ENCODE measurements at places on chromosomes 3 and 15. TPM values are rescaled to one million over a fixed set of nuclear protein-coding genes. Genes with fewer than 3 reads are reported as not detected.
A peak's percentile ranks its signal among the peaks of the same experiment; 100 is the strongest.

SLC9A9 gene
- total RNA-seq, result 0.05 TPM

LYZL4 gene
- total RNA-seq, result not detected

HES1 gene
- 44.1 TPM for total RNA-seq

SLC9C1 gene
- total RNA-seq, result not detected

SPRED1 gene
- 32.9 TPM for total RNA-seq

DAZL gene
- total RNA-seq, result not detected

TMEM40 gene
- not detected for total RNA-seq

PCBP4 gene
- total RNA-seq, result 75.3 TPM

PEX5L gene
- total RNA-seq, result not detected

DNA sequence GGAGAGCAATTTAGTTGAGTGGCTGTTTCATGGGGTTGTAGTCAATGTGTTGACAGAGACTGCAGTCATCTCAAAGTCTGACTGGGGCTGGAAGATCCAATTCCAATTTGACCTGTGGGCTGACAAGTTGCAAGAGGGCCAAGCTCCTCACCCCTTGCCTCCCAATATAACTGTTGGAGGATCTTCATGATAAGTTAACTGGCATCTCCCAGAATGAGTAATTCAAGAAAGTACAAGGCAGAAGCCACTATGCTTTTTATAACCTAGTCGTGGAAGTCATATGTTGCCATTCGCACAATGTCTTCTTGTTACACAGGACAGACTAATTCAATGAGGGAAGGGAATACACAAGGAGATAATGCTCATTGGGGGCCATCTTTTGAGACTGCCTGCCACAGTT is 29.1 kb downstream of the GPR15 start:
- H3K27me3 ChIP-seq, result no peaks in the 10 kb centered on the region
- H3K27ac ChIP-seq, result no peak overlapping the region
- peaks cover 55% of the 10 kb centered on the region for H3K4me1 ChIP-seq

DNA sequence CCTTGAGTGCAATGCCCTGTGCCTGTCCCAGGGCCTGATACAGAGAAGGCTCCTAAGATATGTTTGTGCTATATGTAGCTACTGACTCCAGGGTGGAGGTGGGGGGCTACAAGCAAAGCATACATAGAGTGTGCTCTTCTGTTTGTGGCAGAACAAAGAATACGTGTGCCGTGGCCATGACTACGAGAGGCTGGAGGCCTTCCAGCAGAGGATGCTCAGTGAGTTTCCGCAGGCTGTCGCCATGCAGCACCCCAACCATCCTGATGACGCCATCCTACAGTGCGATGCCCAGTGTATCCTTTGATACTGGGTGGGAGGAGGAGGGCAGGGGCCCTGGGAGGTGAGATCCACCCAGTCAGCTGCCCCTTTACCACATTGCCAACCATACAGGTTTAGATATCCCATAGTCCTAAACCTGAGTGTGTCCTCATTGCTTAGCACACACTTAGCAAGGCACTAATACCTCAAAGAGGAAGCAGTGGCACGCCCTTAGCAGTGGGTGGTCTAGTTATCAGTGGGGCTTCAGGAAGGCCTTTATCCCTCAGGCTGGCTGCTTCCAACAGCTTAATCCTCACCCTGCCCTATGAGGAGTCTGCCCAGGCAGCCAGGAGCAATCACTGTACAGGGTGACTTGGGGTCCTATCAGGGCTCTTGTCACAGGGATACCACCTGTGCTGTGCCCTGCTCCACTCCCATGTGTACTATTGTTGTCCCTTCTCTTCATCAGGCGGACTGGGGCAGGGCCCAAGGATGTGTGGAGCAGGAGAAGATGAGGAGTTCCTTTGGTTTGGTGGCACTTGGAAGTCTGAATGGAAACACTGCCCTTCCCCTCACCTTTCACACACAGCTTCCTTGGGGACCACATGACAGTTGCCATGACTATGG is 30.1 kb upstream of the MANF start:
- DNase-seq, result no peak
- H3K36me3 ChIP-seq, result no peaks in the 10 kb centered on the region
- H3K27ac ChIP-seq, result peak overlapping the region; percentile 77
- H3K27me3 ChIP-seq, result no peaks in the 10 kb centered on the region
- H3K4me3 ChIP-seq, result no peak overlapping the region

GRCh38 chr3:9342696-9343095 is 20.2 kb upstream of the THUMPD3 start:
- no peaks in the 10 kb centered on the region for H3K27me3 ChIP-seq
- no peak overlapping the region for H3K27ac ChIP-seq
- no peaks in the 10 kb centered on the region for H3K36me3 ChIP-seq
- no peak for DNase-seq

DNA sequence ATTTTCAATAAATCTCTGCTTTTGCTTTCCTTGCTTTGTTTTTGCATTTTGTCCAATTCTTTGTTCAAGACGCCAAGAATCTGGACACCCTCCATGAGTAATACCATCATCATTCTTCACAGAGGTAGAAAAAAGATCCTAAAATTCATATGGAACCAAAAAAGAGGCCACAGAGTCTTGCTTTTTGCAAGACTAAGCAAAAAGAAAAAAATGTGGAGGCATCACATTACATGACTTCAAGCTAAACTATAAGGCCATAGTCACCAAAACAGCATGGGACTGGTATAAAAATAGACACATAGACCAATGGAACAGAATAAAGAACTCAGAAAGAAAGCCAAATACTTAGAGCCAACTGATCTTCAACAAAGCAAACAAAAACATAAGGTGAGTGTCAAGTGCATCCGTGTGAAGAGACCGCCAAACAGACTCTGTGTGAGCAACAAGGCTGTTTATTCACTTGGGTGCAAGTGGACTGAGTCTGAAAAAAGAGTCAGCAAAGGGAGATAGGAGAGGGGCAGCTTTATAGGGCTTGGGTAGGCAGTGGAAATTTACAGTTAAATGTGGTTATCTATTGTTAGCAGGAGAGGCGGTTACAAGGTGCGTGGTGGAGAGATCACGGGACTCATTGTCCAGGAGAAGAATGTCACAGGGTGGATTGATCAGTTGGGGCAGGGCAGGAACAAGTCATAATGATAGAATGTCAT is 10.9 kb downstream of the STRIT1 start:
- H3K4me3 ChIP-seq, result no peak overlapping the region
- DNase-seq, result no peak
- no peak overlapping the region for H3K27ac ChIP-seq
- peaks cover 12% of the 10 kb centered on the region for H3K4me1 ChIP-seq
- no peaks in the 10 kb centered on the region for H3K36me3 ChIP-seq

DNA sequence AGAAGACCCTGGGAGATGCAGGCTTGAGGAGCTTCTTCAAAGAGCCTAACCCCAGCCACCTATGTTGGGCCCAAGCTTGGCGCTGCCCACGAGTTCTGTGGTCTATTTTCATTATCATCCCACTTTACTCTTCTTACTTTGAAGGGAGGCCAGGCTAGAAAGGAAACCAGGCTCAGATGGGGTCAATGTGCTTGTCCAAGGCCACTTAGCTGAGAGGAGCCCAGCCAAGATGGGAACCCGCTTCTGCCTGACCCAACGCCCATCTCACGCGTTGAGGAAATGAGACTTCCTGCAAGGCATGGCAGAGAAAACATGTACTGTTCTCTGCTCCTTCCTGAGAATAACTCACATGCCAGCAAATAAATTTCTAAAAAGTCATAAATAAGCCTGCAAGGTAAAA is 486.3 kb upstream of the PROK2 start:
- no peak for DNase-seq
- H3K36me3 ChIP-seq, result no peaks in the 10 kb centered on the region
- H3K4me3 ChIP-seq, result no peak overlapping the region
- peaks cover 53% of the 10 kb centered on the region for H3K4me1 ChIP-seq
- no peaks in the 10 kb centered on the region for H3K27me3 ChIP-seq

DNA sequence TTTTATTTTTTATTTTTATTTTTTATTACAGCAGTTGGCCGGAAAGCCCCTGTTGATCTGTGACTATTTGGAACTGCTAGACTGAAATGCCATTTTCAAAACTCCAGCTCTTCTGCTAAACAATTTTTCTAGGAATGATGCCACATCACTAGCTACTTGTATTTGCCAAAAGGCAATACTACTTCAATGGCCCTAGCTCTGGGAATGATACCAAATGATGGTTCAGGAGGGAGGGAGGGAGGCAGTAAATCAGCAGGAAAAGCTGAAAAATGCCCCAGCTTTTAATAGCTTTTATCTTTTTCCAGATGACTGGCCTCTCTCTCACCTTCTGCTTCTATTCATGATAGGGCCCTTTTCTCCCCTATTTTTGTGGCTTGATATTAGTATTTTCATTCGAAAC is 2.6 kb upstream of the CHL1 start:
- DNase-seq, result no peak
- H3K4me3 ChIP-seq, result no peak overlapping the region
- H3K36me3 ChIP-seq, result no peaks in the 10 kb centered on the region
- no peaks in the 10 kb centered on the region for H3K4me1 ChIP-seq

DNA sequence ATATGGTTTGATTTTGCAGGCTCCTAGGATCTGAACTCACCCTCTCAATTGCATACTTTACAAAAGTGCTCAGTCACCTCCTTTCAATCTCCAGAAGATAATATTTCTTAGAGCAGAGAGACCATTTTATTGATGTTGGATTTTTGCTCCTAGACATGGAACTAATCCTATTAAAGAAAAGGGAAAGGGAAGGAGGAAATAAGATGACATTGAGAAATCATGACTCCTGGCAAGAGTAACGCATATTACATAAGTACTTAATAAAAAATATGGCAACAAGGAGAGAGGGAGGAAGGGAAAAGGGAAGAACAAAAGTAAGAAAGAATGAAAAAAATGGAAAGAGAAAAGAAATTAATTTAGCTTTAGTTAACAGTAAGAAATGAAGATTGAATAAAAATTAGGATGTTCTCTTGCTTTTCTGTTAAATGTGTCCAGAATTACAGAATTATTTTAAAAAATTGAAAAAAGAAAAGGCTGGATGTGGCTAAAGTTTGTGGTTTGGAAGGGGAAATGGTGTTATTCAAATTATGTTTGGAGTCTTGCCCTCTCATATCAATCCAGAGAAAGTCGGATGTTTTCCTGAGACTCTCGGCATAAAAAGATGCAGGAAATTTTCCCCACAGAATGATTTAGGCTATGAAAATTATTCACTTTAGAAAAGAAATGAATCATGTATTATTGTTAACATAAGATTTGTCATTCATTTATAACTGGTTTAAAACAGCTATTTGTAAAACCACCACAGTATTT is 474.0 kb downstream of the FGF12 start:
- no peaks in the 10 kb centered on the region for H3K36me3 ChIP-seq
- no peak for DNase-seq
- H3K4me3 ChIP-seq, result no peak overlapping the region

- H3K36me3 ChIP-seq, result no peaks in the 10 kb centered on the region
- H3K27ac ChIP-seq, result 0 out of 2 replicates have a peak overlapping the region, but pooled peaks have one; percentile 17
- DNase-seq, result no peak
- H3K4me1 ChIP-seq, result peaks cover 19% of the 10 kb centered on the region
Measured at GRCh38 chr15:31487811-31488436, 161.3 kb downstream of the KLF13 start.

GRCh38 chr15:91839867-91840266 is 13.6 kb upstream of the SLCO3A1 start:
- no peaks in the 10 kb centered on the region for H3K4me1 ChIP-seq
- H3K4me3 ChIP-seq, result no peak overlapping the region
- no peaks in the 10 kb centered on the region for H3K36me3 ChIP-seq
- DNase-seq, result no peak
- no peaks in the 10 kb centered on the region for H3K27me3 ChIP-seq

GRCh38 chr3:103389356-103389755 is 954.5 kb downstream of the ZPLD1 start:
- H3K36me3 ChIP-seq, result no peaks in the 10 kb centered on the region
- H3K27ac ChIP-seq, result no peak overlapping the region
- H3K27me3 ChIP-seq, result no peaks in the 10 kb centered on the region

GRCh38 chr15:86488046-86488445 is 408.4 kb downstream of the AGBL1 start:
- no peaks in the 10 kb centered on the region for H3K27me3 ChIP-seq
- no peak overlapping the region for H3K27ac ChIP-seq
- DNase-seq, result no peak
- H3K4me1 ChIP-seq, result no peaks in the 10 kb centered on the region

DNA sequence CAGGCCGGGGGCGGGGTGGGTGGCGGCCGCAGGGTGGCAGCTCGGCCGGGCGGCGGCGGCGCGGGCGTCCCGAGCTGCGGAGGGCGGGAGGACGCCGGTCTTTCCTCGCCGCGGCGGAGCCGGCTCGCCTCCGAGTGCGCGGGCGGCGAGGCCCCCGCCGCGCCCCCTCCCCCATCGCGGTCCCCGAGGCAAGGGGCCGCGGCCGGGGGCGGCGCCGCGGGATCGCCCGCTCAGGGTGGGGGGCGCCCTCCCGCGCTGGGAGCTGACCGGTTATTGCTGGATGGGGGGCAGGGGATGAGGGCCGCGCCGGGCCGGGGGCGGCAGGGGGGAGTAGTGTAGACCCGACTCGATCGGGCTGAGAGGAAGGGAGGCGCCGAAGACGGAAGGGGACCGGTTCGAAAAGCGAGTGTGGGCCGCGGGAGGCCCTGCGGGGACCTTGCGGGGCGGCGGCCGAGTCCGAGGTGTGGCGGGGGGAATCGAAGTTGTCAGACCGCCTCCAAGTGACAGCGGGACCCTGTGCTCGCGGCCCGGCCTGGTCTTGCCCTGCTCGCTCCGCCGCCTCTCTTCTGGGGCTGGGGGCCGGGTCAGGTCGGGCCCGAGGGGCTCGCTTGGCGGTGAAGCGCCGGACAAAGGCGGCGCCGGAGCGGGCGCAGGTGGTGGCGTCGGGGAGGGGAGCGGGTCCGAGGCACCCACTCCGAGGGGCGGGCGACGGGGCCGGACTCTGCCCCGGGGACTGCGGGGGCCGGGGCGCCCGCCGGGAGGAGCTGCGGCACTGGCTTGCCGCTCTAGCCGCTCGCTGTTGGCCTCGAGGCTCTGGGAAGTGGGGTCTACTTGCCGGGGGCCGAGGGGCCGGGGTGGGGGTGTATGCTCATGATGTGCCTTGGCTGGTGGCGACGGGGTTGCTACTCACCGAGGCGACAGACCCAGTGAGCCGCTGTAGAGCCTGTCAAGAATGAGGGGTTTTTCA is 1.1 kb downstream of the BAHD1 start:
- peak overlapping the region; percentile 93 for H3K4me3 ChIP-seq
- peaks cover 24% of the 10 kb centered on the region for H3K27me3 ChIP-seq
- no peak for DNase-seq
- H3K4me1 ChIP-seq, result peaks cover 38% of the 10 kb centered on the region

DNA sequence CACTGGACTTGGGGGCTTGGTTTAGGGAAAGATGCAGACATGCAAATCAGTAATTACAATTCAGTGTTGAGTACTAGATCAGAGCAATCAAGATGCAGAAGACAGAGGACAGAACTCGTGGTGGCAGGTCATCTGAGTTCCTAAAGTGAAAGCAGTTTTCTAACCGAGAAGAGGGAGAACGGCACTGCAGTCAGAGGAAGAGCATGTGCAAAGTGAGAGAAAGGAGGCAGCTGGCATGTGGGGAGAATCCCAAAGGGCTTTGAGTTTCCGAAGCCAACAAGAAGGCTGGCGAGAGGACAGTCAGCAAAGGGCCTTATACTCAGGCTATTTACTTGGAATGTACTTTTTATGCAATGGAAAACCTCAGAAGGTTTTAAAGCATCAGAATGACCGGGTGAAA is 87.0 kb downstream of the ANP32A start:
- no peak overlapping the region for H3K27ac ChIP-seq
- no peaks in the 10 kb centered on the region for H3K4me1 ChIP-seq
- peaks cover 10% of the 10 kb centered on the region for H3K27me3 ChIP-seq

GRCh38 chr15:73695773-73696640 is 11.8 kb downstream of the CD276 start:
- peak overlapping the region; percentile 19 for H3K27ac ChIP-seq
- no peak overlapping the region for H3K4me3 ChIP-seq
- DNase-seq, result no peak
- no peaks in the 10 kb centered on the region for H3K27me3 ChIP-seq
- peaks cover 37% of the 10 kb centered on the region for H3K36me3 ChIP-seq

GRCh38 chr3:23655749-23656148 is 150.0 kb upstream of the UBE2E1 start:
- no peak for DNase-seq
- peaks cover 6% of the 10 kb centered on the region for H3K4me1 ChIP-seq
- no peaks in the 10 kb centered on the region for H3K27me3 ChIP-seq
- H3K36me3 ChIP-seq, result no peaks in the 10 kb centered on the region
- H3K4me3 ChIP-seq, result no peak overlapping the region

Measured in SJSA1 (cell line).